ENCODE measurements at places on chromosomes 2 and 18.

- DNase-seq = no peak
These were observed 146.4 kb downstream of the SH3RF3 start for GRCh38 chr2:109275120-109276012.

DNA sequence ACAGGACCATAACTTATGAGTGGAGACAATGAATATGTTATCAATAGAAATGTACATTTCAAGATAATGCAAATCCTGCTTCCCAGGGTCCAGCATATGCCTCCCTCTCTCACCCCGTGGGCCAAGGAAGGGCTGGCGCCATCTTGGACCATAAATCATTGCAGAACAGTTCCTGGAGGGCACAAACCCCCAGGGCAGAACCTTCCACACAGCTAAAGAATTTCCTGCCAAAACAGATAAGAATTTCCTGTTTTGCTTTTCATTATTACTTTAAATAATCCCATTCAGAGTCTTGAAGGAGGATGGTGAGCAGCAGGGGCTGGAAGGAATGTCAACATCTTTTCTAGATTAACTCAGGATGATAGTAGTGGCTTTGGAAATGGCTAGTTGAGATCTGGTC, 53.7 kb downstream of the EHD3 start:
- no peak for DNase-seq

- no peak for DNase-seq
These were observed 899 bp upstream of the PELI1 start for GRCh38 chr2:64145119-64145518.

GRCh38 chr2:9388199-9388681, 35.1 kb downstream of the ITGB1BP1 start:
- no peak for DNase-seq

- DNase-seq = no peak
These were observed 68.6 kb downstream of the ZAP70 start for GRCh38 chr2:97781981-97782380.

DNA sequence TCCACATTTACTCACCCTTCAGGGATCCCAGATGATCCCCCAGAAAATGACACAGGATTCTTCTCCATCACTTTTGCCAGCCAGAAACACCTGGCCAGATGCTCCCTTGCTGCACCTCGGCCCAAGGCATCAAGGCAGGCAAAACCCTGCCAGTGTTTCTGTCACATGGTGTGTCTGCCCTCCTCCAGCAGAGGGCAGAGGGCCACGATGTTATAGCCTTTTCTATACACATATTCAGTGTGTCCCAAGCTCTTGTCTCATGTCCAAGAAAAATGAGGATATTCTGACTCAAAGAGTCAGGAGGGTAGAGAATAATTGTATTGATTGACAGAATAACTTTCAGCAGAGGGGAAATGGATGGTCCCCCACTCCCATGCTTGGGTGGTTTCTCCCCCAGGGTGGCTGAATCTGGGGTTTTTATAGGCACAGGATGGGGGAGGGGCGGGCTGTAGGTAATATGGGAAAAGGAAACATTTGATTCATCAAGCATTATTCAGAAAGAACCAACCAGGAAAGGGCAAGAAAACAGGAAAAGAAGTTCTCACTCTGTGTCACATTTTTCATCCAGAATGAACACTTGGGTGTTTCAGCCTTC, 933.9 kb downstream of the TRIB2 start:
- no peak for DNase-seq

DNA sequence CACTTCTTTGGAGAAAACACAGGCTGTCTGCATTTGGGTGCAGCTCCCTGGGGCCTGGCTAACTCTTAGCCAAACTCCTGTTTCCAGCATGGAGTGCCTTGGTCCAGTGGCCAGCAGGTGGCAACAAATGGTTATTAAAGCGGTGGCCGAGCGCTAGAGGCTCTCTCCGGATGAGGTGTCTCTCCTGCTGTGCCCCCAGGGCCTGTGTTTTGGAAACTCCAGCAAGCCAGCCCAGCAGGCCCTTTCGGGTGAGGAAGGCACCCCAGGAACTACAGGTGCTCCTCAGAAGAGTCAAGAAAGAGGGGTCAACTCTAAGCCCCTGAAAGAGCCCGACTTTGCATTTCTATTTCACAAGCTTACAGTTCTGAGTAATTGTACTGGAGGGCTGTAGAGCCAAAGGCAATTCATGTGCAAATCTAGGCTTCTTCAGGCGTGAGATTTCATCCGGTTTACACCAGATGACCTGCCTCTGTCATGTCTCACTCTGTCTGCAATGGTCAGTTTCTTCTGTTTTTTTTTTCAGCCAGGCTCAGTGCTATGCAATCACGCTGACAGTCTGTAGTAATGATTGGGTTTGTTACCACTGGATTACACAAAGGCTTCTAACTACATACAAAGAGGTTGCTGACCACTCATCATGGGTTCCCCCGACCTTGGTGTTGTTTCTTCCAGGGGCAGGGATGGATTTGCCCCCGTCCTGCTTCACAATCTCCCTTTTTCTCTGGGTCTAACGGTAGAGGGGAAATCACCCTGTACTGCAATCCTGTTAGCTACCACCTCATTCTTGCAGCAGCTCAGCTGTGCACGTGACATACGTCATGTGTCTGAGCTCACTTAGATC, 7.6 kb upstream of the CHRNA1 start:
- no peak for DNase-seq

DNA sequence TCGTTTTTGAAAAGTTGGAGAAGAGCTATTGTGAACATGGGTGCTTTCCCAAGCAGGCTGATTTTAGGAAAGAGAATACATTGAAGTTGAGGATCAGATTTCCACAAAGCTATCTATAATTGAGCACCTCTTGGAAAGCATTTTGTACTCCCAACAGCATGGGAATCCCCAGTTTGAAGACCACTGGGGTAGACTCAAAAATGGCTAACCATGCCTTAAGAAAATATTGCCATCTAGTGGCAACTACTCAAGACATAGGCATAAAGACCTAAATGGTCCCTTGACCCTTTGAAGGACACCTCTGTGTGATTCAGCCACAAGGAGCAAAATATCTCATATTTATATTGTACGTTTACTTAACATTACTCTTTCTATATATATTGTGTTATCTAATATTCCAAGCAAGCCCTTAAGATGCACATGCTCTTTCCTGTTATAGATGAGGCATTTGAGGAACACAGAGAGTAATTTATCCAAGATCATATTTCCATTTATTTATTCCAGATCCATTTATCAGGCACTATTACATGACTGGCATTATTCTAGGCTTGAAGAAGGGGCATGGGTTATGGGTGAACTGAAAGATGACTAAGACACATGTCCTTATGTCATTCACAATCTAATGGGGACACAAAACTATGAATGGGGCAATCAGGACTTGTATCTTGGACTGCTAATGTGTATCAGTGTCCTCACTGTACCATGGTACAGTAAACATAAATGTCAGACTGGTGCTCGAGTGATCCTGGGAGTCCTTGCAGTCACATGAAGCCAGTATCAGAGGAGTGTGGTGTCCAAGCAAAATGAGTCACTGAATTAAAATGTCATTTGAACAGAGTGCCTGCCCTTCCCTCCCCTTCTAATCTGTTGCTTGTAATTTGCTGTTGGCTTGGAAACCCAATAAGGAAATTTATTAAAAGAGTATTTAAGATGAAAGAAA, 121.0 kb upstream of the XPO1 start:
- DNase-seq = no peak

DNA sequence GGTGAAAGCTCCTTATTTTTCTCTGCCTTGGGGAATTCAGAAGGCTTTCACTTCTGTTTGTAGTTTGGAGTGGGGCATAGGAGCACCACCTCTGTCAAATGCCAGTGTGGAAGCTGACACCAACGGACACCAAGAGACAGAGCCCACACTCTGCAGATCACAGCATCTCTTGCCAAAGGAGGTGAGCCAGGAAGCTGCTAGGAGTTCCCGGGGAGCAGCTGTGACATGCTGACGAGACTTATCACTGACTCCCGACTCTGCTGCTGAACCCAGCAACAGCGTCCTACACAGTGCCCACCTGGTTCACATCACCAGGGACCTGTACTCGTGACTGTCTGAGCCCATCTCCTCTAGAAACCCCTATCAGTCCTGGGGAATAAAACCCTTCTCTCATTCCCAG, 8.1 kb downstream of the TEX51 start:
- no peak for DNase-seq

DNA sequence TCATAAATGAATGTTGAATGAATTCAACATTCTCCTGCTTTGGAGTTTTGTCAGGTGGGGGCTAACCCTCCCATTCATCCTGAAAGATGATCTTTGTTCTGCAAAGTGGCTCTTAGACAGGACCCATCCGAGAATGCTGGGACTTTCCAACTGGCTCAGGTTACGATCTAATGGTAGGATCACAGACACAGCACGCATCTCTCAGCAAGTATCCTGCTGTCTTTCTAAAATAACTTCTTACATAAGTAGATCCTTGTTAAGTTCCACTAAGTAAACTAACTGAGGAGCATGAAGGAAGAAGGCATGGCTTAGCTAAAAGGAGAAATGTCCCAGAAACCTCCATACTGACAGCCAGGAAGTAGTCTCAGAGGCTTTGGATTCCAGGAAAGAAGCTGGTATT, 23.7 kb downstream of the CYP27A1 start:
- no peak for DNase-seq

- peak; percentile 1 for DNase-seq
These were observed 10.8 kb upstream of the TAF4B start for GRCh38 chr18:26215247-26215970.

DNA sequence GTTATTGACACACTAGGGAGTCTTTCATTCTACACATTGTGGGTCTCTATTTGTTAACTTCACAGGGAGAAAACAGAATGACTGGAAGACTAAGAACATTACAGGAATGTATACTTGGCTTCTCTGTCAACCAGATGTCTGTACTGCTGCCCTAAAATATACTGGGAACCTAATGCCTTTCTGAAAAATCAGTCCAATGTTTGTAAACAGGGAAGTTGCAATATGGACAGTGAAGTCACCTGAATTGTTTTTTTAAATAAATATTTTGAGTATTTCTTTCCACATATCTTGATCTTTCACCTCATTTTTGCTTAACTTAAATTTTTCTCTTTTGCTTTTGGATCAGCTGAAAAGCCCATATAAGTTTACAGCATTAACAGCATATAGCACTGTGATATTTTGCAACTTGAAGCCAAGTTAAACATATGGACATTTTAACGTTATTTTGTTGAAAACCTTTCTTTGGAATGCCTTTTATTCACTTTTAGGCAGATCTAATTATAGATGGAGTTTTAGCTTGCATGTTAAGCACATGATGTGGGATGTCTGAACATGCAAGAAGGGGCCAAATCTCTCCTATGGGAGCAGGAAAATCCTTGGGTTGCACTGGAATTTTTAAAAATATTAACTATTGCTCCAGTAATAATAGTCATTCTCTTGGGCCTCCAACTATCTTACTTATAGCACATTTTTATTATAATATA, 137.7 kb upstream of the TWIST2 start:
- DNase-seq = no peak

DNA sequence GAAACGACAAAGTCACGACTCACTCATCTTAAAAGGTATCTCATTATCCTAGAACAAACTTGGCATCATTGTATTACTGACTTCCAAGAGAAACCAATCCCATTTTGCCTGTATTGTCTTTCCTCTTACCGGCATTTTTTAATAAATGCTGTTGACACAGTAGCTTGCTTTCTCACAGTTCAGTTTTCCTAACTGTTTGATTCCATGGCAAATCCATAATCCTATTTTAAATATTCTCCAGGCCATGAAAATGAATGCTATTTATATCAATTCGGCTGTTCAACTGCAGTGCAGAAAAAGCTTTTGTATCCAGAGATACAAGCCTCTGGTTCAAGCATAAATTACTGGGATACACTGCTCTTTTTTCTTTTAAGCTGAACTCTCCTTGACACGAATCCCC, 1241.9 kb downstream of the DPP10 start:
- no peak for DNase-seq

- no peak for DNase-seq
These were observed 32.4 kb upstream of the CASP10 start for GRCh38 chr2:201150454-201151020.

DNA sequence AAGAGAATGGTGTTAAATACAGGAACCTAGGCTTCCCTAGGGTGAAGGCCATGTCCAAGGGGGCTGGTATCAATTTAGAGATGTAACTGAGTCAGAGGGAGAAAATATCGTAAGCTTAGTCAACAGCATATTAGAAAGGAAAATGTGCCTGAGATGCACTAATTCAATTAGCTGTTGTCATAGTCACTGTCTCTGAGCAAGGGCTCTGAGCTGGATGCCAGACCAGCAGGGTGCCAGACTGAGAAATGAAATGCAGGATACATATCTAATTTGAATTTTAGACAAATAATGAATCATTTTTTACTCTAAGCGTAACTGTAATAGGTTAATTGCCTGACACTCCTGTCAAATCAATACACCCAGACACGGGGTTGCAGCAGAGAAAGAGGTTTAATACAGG, 11.4 kb upstream of the SLC35F6 start:
- no peak for DNase-seq

DNA sequence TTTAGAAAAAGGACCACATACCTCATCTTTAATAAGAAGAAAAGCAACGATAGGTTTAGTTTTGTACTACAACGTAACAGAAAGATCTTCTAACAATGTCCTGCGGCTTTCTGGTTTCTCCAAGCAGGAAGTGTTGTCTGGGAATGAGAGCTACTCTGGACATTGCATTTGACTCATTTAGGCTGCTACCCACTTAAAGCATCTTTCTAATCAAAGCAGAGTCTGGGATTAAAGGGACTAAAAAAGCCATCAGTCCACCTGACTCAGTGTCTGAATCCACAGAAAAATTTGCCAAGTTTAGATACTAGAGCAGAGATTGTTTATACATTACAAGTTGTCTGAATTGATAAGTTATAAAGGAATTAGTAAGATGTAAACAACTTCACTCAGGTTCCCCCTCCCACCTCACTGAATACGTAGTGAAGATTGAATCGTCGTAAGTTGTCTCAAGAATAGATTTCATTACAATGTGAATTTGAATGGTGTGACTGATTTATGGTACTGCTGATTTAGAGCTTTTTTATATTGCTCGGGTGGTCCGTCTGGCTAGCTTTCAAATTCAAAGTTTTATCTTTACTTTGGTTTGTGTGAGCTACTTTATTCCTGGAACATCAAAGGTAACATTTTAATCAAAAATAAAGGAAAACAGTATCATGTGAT, 70.2 kb upstream of the SMIM21 start:
- DNase-seq = no peak

- DNase-seq = no peak
These were observed 23.3 kb downstream of the STAMBP start for GRCh38 chr2:73852020-73852419.

DNA sequence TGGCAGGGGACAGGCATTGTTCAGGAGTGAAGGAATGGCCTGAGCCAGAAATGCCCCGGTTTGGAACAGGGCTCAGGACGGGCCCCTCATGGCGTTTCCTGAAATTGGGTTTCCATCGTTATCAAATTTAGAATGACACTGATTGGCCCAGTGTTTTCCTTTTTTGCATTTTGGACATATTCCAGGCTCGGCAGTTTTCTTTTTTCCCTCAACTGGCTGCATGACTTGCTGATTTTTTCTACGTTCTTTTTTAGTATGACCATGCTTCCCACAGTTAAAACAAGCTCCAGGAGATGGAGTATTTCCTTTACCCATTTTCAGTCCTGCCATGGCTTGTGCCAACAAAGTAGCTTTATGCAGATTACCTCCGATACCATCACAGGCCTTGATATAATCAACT, 20.4 kb upstream of the LYG2 start:
- no peak for DNase-seq
